ENCODE measurements at places on chromosomes 6 and 20.

DNA sequence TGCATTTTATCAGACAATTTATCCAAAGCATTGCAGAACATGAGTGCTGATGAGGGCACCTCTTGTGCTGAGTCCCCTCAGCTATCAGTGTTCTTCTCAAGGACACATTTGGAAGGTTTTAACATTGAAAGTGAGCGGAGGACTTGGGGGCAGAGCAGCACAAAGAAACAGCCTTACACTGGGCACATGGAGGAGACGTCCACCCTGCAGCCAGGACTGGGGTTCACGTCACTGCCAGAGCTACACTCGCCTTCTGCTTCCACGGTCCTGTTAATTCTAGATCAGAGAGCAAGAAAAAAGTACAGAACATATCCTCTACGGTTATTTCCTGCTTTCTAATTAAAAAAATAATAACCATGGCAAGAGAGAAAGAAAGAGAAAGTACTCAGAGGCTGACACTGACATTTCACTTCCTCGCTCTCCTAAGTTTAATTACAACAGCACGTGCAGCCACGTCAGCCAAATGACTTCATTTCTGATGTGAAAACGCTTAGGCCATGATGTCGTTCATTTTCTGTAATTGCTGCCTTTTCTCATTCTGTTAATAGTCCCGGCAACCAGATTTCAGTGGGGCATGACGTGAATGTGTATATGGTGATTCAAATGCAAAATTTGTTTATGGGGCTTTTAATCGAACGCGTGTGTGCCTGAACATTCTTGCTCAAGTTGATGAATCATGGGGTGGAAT lies 5.1 kb downstream of the PRND start:
- no peak for DNase-seq

DNA sequence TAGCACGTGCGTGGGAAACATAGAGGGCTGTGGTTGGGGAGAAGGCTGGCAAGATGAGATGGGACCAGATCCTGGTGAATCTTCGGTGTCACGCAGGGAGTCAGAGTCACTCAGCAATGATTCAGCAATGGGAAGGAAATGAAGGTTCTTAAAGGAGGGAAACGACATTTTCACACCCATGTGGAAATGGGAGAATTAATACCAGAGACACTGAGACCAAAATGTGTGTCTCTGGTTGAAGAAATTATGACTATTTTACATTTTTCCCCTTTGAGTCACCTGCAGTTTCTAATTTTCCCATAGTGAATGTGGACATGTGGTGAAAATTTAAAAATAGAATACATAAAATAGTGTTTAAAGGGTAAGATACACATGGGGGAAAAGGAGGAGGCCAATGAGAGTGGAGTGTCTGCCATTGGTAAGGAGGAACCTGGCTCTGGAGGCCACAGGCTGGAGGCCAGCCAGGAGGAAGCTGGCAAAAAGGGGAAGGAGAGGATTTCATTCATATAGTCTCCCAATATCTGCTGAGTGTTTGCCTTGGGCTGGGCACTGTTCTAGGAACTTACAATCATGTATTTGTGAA lies 17.5 kb downstream of the NRN1 start:
- DNase-seq, result no peak

GRCh38 chr20:32479012-32479411 lies 106.1 kb downstream of the NOL4L start:
- no peak for DNase-seq

- DNase-seq, result no peak
Observed at GRCh38 chr6:18147616-18148015, 7.3 kb downstream of the TPMT start.

DNA sequence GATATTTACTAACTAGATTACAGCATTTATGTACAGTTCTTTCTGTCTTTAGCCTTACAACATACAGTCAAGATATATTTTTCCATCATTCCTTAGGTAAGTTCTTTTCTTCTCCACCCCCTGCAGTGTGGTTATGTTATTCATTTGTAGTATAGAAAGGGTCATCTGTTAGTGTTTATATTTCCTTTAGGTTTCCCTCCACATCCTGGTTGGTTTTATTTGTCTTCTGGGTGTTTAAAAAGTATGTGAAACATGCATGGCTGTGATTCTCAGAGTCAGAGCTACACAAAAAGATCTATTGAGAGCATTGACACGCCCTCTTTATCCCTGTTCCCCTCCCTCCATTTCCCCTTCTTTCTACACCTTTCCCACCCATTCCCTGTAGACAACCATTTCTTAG lies 20.1 kb downstream of the DHX35 start:
- DNase-seq, result no peak

DNA sequence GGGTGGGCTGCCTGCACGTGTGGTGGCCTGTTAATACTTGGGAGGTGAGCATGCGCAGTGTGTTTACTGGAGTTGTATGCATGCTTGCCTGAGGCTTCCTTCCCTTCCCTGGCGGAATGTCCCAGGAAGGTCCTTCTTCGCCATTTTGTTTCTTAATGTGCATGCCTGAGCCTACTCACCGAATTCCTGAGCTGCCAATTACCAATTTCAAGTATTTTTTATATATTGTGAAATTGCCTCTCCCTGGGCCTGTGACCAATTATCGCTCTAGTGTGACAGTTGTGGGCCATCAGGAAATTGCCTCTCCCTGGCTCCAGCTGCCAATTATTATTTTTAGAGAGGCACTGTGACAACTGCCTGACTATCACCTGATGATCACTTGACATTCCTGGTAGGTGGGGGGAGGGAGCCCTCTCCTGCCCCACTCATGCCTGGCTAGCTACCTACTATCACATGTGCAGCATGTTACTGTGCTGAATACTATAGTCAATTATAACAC lies 70.0 kb downstream of the FAM50B start:
- no peak for DNase-seq
